ENCODE measurements at places on chromosomes 11 and 22. TPM values are rescaled to one million over a fixed set of nuclear protein-coding genes. Genes with fewer than 3 reads are reported as not detected.

The HEPN1 gene
- not detected for total RNA-seq

The DNAJB7 gene
- total RNA-seq: not detected

The BEST1 gene
- 0.13 TPM for total RNA-seq

The VWA5A gene
- 3.1 TPM for total RNA-seq

The PHETA2 gene
- 1.3 TPM for total RNA-seq

The OSM gene
- total RNA-seq: not detected

The SPTBN2 gene
- 7.3 TPM for total RNA-seq

The CNTN5 gene
- total RNA-seq: not detected

The ZBTB44 gene
- 66.4 TPM for total RNA-seq

The HORMAD2 gene
- not detected for total RNA-seq
